ENCODE measurements at places on chromosomes 3 and 15.

GRCh38 chr15:68599153-68599545, 20.4 kb downstream of the CORO2B start:
- H3K36me3 ChIP-seq, result no peaks in the 10 kb centered on the region
- H3K4me3 ChIP-seq, result no peak overlapping the region
- no peak overlapping the region for H3K27ac ChIP-seq
- H3K27me3 ChIP-seq, result peaks cover 10% of the 10 kb centered on the region

- H3K27ac ChIP-seq, result no peak overlapping the region
- H3K27me3 ChIP-seq, result no peaks in the 10 kb centered on the region
- H3K4me1 ChIP-seq, result no peaks in the 10 kb centered on the region
- no peak for DNase-seq
- no peaks in the 10 kb centered on the region for H3K36me3 ChIP-seq
Measured at GRCh38 chr15:85406916-85407315, 26.5 kb downstream of the AKAP13 start.

DNA sequence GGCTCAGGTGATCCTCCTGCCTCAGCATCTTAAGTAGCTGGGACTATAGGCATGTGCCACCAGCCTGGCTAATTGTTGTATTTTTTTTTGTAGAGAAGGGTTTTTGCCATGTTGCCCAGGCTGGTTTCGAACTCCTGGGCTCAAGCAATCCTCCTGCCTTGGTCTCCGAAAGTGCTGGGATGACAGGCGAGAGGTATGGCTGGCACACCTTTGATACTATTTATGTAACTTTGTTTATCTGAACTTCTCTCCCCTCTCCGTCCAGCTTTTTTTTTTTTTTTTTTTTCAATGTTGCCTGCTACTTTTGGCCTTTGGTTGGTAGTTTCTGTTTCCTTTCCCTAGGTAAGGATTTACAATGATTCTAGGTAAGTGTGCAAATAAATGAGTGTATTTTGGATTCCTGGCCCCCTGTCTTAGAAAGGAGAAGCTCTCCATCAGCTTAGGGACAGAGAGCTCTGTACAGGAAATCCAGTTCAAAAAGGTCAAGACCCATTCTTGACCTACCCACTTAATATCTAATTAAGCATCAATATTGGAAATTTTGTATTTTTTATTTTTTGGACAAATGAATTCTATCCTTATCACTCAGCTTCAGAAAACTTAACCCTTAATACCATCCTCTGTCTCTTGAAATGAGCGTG, 6.8 kb downstream of the ARL6IP5 start:
- H3K4me3 ChIP-seq, result no peak overlapping the region
- peaks cover 10% of the 10 kb centered on the region for H3K4me1 ChIP-seq
- H3K27ac ChIP-seq, result no peak overlapping the region
- no peak for DNase-seq
- H3K27me3 ChIP-seq, result no peaks in the 10 kb centered on the region
- no peaks in the 10 kb centered on the region for H3K36me3 ChIP-seq

GRCh38 chr3:107369791-107370190, 7.4 kb upstream of the CCDC54 start:
- no peak for DNase-seq
- no peaks in the 10 kb centered on the region for H3K36me3 ChIP-seq
- H3K4me3 ChIP-seq, result no peak overlapping the region
- H3K27ac ChIP-seq, result no peak overlapping the region
- peaks cover 4% of the 10 kb centered on the region for H3K4me1 ChIP-seq

- peaks cover 31% of the 10 kb centered on the region for H3K4me1 ChIP-seq
- no peak overlapping the region for H3K4me3 ChIP-seq
- H3K27ac ChIP-seq, result no peak overlapping the region
- DNase-seq, result no peak
Measured at GRCh38 chr15:37105889-37106288, 5.5 kb upstream of the MEIS2 start.

DNA sequence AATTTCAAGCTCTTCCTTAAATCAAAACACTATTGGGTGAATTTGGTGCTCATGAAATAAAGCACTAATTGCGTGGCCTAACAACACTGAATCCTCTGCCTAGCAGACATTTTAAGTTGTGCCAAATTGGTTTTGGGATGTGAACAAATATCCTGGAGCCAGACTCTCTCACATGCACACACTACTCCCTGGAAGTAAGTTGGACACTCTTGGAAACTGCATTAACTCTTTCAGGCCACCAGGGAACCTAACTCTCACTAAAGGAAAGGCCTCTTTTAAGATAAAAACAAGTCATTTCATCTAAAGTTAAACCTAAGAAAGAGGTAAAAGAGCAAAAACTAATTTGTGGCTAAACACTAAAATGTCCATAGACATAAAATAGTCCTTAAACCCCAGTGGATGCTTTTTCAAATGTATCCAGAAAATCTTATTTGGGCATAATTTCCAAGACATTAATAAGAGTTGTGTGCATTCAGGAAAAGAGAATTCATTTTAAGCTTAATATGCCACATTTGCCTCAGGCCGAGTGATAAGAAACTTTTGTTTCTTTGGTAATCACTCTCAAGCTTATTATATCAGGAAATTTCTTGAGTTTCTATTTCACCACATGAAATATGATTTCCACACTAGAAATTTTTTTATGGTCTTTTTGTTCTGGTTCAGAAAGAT, 61.8 kb downstream of the ZBTB20 start:
- no peaks in the 10 kb centered on the region for H3K4me1 ChIP-seq
- no peaks in the 10 kb centered on the region for H3K36me3 ChIP-seq
- H3K4me3 ChIP-seq, result no peak overlapping the region
- no peaks in the 10 kb centered on the region for H3K27me3 ChIP-seq
- DNase-seq, result no peak

GRCh38 chr15:35170207-35170606, 85.1 kb upstream of the NANOGP8 start:
- no peak overlapping the region for H3K4me3 ChIP-seq
- H3K36me3 ChIP-seq, result no peaks in the 10 kb centered on the region
- DNase-seq, result no peak
- no peak overlapping the region for H3K27ac ChIP-seq
- H3K4me1 ChIP-seq, result peaks cover 49% of the 10 kb centered on the region
- H3K27me3 ChIP-seq, result no peaks in the 10 kb centered on the region

- H3K27me3 ChIP-seq, result no peaks in the 10 kb centered on the region
- H3K4me1 ChIP-seq, result no peaks in the 10 kb centered on the region
- no peaks in the 10 kb centered on the region for H3K36me3 ChIP-seq
- peak; percentile 24 for DNase-seq
Measured at GRCh38 chr3:17070161-17070959, 185.6 kb downstream of the PLCL2 start.

DNA sequence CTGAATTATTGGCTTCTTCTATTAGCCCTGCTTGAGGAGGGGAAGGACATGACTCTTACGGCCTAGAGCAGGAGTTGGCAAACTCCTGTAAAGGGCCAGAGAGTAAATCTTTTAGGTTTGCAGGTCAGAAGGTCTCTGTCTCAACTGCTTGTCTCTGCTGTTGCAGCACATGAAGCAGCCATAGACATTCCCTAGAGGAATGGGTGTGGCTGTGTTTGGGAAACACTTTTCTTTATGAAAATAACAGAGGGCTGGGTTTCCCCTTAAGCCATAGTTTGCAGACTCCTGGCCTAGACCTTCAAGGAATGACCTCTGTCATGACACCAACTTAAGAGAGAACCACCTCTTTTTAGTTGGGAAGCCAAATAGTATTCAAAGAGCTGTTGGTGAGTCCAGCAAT, 10.3 kb downstream of the TRAK1 start:
- no peak overlapping the region for H3K4me3 ChIP-seq
- peaks cover 5% of the 10 kb centered on the region for H3K36me3 ChIP-seq
- no peak overlapping the region for H3K27ac ChIP-seq
- H3K4me1 ChIP-seq, result no peaks in the 10 kb centered on the region

DNA sequence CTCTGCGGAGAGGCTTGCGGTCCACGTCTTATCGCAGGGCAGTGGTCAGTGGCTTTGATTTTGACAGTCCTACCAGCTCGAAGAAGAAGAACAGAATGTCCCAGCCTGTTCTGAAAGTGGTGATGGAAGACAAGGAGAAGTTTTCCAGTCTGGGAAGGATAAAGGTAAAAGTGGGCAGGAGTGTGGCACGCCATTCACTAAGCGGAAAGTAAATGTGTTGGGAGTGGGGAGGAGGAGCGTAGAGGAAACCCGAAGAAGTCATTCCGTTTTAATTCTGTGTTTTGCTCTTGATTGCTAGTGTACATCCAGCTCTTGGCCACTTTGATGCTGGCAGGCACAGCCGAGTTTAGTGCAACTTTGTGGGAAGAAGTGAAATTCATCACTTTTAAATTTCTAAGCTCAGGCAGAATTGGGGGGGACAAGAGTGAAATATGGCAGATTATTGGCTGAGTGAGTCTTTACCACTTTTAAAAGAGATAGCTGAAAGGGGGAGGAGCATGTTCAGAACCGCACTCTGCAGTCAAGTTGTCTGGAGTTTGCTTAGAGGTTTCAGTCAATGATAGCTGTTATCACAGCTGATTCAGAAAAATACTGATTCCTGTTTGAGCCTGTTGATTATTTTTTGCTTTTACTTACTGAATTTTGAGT, 1.8 kb downstream of the ARHGEF26 start:
- no peak overlapping the region for H3K27ac ChIP-seq
- no peaks in the 10 kb centered on the region for H3K36me3 ChIP-seq
- no peak for DNase-seq
- peaks cover 4% of the 10 kb centered on the region for H3K27me3 ChIP-seq
- peaks cover 5% of the 10 kb centered on the region for H3K4me1 ChIP-seq

- no peaks in the 10 kb centered on the region for H3K4me1 ChIP-seq
- H3K27me3 ChIP-seq, result no peaks in the 10 kb centered on the region
- DNase-seq, result no peak
- no peak overlapping the region for H3K4me3 ChIP-seq
Measured at GRCh38 chr15:89976246-89976600, 24.9 kb upstream of the ZNF710 start.

DNA sequence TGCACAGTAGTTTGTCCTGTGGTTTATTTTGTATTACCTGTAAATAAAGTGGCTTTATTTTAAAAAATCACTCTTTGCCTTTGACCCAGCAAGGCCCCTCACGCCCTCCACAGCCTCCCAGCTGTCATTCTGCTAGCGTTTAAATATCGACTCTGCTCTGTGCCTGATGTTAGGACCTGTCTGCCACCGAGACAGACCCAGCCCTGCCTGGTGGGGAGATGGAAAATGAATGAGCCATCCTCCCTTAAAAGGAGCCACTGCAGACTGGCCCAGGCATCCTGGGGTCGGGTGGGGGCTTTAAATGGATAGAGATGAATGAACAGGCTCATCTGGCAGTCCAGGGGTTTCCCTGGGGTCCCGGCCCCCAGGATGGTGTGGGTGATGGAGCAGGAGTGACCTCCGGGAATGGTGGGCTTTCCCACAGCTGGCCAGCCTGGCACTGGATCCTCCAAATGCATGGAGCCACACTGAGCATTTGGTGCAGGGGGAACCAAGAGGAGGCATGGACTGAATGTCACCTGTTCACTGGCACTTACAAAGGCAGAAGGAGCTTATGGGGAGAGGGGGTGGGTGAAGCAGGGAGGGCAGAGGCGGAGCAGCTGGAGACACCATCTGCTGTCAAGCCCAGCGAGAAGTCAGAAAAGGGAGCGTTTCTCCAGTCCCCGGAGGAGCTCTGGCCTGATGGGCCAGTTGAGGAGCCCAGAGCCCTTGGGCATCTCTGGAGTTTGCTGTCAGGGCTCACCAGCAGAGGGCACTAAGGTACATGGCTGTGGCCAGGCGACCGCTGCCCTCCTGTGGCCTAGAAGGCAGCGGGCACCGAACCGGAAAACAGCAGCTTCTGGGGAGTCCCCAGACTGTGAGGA, 11.9 kb downstream of the GRM2 start:
- H3K4me1 ChIP-seq, result no peaks in the 10 kb centered on the region
- H3K4me3 ChIP-seq, result no peak overlapping the region
- DNase-seq, result peak; percentile 58
- no peaks in the 10 kb centered on the region for H3K36me3 ChIP-seq
- H3K27me3 ChIP-seq, result peaks cover 38% of the 10 kb centered on the region

GRCh38 chr15:66162286-66162685, 91.3 kb downstream of the MEGF11 start:
- no peaks in the 10 kb centered on the region for H3K36me3 ChIP-seq
- peaks cover 49% of the 10 kb centered on the region for H3K27me3 ChIP-seq
- DNase-seq, result no peak
- H3K4me3 ChIP-seq, result no peak overlapping the region
- no peaks in the 10 kb centered on the region for H3K4me1 ChIP-seq

DNA sequence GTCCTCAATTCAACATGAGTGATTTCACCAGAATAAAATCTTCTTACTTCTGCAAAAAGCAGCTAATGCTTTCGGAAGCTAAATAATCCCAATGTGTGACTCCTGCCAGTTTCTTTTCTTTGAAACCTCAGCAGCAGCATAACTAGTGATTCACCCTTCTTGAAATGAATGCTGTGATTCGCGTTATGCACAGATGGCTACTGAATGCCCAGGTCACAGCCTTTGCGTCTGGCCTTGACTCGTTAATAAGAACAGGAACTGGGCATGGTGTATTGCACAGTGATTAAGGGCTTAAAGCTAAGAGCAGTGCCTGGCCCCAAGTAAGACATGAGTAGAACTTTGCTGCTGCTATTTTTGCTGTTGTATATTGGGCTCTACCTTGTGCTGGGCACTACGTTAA, 19.0 kb downstream of the CGNL1 start:
- no peak overlapping the region for H3K4me3 ChIP-seq
- peaks cover 34% of the 10 kb centered on the region for H3K27me3 ChIP-seq
- no peaks in the 10 kb centered on the region for H3K4me1 ChIP-seq
- no peaks in the 10 kb centered on the region for H3K36me3 ChIP-seq

GRCh38 chr3:89043406-89043932, 64.0 kb upstream of the EPHA3 start:
- no peak overlapping the region for H3K4me3 ChIP-seq
- no peak overlapping the region for H3K27ac ChIP-seq
- no peaks in the 10 kb centered on the region for H3K27me3 ChIP-seq
- no peaks in the 10 kb centered on the region for H3K36me3 ChIP-seq
- no peaks in the 10 kb centered on the region for H3K4me1 ChIP-seq

GRCh38 chr3:29064085-29064484, 216.8 kb upstream of the RBMS3 start:
- H3K4me1 ChIP-seq, result no peaks in the 10 kb centered on the region
- no peaks in the 10 kb centered on the region for H3K27me3 ChIP-seq
- DNase-seq, result no peak
- no peaks in the 10 kb centered on the region for H3K36me3 ChIP-seq

DNA sequence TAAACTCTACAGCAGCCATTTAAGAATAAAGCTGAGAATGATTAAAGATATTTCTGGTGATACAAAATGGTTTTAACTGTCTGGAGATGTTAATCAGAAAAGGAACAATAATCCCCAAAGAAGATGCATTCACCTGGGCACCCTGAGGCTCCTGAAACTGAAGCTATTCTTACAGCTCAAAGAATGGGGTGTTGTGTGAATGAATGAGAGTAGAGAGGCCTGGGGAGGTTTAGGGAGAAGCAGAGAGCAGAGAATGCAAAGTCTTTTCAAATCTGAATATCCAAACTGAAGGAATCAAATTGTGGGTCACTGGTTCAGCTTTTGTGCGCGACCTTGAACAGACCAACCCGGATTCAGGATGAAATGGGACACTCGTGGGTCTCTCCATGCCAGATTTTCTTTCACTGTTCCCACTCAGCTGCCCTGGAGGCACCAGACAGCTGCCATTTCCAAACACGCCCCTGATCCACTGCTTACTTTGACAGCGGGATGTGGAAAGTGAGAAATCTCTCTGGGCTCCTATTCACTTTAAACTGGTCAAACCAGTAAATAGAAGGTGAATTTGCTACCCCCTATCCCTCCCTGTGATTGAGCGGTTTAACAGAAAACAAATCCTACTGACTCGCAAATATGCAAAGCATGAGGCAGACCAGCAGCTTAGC, 485.5 kb upstream of the THBS1 start:
- no peaks in the 10 kb centered on the region for H3K36me3 ChIP-seq
- H3K27me3 ChIP-seq, result no peaks in the 10 kb centered on the region
- no peak for DNase-seq
- no peak overlapping the region for H3K27ac ChIP-seq
- no peaks in the 10 kb centered on the region for H3K4me1 ChIP-seq
